Epithelial cell of proximal tubule (primary cell): ENCODE measurements at places on chromosomes 7 and 10.

DNA sequence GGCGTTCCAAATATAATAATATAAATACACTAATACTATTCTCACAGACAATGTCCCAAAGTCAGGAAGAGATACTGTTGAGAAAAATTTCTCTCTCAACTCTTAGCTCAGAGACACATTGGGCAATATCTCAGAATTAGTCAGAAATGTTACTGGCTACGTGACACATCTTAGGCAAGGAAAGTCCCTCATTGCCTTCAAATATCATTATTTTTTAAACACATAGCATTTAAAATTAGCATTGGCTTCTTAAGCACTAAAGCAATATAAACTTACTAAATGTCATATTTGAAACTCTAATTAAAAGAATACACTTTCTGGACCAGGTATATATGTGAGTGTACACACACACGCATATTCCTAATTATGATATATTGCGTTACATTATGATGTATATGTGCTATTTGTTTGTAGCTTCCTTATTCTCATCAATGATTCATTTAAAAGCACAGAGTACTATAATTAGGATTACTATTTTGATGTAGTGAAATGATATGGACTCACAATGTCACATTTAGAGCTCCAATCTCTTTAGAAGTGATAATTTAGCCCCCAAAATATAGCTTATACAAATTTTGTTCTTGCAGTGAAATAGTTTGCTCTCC, 255.8 kb downstream of the TWIST1 start:
- peak; percentile 29 for DNase-seq

GRCh38 chr7:36994456-36995112, 270.3 kb upstream of the AOAH start:
- DNase-seq, result no peak

DNA sequence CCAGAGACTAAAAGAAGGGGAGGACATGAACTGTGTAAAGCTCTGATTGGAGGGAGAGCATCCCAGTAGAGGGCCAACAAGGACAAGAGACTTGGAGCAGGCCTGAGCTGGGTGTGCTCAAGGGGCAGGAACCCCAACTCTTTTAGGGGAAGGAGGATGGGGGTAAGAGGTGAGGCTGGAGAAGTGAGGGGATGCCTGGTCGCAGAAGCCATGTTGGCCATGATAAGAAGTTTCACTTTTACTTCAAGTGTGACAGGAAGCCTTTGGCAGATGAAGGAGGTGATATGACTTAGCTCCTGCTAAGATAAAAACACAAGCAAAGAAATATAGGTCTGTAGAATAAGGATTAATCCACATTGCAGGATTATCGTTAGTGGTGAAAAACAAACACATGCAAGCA, 208.3 kb downstream of the JAZF1 start:
- no peak for DNase-seq

DNA sequence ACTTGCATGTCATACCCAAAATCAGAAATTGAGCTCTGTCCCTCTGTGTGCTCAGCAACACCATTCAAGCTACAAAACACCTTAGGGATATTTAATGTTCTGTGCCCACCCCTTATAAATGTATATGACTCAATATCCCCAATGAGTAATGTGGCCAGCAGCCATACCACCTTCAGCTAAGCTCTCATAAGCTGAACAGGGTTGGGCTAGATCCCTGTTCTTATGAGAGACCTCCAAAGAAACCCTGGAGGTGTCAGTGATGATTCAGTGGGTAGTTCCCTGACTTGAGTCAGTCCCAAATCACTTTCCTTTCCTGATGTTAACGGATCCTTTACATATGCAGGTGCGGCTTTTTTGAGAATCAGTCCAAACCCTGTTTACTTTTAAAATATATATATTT, 253.8 kb downstream of the CREB5 start:
- DNase-seq, result no peak

DNA sequence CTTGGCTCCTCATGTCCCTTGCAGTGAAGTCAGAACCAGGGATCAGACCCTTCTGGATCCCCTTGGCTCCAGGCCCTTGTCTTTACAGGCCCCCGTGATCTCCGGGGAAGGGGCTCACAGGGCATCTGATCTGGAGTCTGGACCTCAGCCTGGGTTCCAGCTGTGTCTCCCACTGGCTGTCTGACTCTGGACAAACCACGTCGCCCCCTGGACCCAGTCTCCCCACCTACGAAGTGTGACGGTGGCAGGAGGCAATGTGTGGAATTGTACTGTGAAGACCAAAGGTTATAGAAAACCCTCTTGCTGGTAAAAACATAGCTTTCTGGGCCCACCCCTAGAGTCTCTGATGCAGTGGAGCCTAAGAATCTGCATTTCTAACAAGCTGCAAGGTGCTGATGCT, 15.5 kb upstream of the C10orf71 start:
- DNase-seq, result no peak

- DNase-seq, result no peak
Measured at GRCh38 chr7:112970771-112971170, 115.9 kb downstream of the GPR85 start.

DNA sequence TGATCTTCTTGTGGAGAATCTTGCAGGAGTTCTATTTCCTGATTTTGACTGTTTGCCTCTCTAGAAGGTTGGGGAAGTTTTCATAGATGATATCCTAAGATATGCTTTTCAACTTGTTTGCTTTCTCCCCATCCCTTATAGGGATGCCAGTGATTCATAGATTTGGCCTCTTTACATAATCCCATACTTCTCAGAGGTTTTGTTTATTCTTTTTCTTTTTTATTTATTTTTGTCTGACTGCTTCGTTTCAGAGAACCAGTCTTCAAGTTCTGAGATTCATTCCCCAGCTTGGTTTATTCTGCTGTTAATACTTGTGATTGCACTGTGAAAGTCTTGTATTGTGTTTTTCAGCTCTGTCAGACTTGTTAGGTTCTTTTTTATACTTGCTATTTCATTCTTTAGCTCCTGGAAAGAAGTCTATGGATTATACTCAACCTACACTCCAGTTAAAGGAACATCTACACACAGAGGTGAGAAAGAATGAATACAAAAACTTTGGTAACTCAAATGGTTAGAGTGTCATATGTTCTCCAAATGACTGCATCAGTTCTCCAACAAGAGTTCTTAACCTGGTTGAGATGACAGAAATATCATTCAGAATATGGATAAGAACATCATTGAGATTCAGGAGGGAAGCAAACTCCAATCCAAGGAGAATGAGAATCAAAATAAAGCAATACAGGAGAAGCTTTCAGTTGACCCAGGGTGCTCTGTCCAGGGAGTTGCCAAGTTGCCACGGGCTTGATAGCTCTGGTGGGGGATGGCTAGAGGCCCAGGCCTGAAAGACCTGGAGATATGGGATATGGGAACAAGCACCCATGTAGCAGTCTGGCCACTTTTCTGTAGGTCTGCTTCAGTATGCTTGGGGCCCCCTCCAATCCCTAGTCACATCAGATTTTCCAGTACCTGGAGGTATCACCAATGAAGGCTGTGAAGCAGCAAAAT, 150.3 kb downstream of the AHR start:
- no peak for DNase-seq

DNA sequence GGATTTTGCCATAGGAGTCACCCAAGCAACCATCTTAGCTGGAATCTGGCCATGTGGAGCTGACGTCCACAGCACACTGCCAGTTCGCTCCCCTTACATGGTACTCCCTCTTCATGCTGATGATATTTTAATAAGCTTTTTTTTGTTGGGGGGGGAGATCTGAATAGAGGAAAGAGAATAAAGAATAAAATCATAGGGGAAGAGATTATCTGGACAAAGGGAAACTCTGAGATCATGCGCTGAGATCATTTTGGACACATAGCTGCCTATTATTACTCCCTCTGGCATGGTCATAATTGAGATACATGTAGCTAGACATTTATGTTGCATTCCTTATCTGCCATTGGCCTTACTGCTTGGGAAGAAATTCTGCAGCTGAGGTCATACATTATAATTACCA, 282.7 kb downstream of the HTR7 start:
- DNase-seq, result no peak

GRCh38 chr7:24508316-24508715, 64.9 kb upstream of the PALS2 start:
- no peak for DNase-seq

GRCh38 chr7:150365673-150366398, 2.8 kb upstream of the REPIN1 start:
- no peak for DNase-seq

DNA sequence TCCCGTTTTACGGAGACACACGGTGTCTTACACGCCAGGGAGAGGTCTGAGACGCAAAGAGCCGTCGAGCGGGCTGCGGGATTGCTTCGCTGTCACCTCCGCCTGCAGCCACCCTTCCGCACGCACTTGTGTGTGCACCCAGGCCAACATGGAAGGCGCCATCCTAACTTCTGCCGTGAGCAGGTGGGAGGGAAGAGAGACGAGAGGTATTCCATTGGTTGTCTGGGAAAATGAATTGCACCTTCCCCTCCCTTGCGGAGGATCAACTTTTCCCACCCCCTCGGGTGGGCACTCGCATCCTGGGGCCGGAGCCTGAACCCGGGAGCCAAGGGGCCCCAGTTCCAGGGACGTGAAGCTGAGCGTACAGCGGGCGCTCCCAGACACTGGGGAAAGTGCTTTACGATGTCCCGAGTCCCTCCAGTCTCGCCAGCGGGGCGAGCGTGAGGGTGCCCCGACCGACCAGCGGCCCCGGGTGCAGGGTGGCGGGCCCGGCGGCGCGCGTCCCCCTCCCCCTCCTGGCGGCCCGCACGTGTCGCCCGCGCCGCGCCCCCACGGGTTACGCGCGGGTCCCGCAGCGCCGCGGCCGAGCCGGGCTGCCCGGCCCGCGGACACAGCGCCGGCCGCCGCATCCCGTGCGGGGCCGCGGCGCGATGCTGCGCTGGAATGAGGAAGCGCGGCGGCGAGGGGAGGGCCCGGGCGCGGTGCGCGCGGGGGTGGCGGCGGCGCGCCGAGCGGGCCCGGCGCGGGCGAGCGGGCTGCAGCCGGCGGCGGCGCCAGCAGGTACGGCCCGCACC, 984 bp upstream of the IKZF1 start:
- no peak for DNase-seq

GRCh38 chr10:101071885-101072433, 10.2 kb downstream of the KAZALD1 start:
- no peak for DNase-seq

DNA sequence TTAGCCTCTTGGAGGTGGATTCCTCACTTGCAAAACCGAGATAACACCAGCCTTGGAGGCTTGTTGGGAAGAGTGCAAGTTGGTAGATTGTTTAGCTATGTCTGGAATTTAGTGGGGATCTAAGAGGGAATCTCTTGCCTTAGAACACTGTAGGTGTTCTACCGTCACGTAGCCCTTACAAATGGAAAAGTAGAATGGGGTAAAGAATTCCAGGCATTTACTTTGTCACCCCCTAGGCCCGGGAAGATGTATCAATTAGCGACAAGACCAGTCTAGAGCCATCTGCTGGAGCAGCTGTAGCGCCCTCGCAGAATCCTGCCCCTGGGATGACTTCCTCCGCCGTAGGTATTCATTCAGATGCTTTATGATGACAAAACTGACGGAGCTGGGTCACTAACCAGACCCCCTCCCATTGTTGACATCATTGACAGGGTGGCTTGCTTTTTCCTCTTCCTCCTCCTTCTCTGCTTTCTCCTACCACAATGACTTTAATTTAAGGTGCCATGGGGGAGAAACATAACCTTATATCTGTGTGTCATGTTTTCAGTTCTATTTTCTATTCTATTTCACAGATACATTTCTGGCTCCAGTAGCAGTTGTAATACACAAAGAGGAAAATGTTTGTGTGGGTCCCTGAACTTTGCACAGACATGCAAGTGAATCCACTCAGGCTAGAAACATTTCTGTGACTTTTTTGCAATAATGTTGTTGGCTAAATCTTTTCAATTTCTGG, 262.6 kb upstream of the LYZL1 start:
- no peak for DNase-seq

GRCh38 chr10:10804998-10805740, 212.5 kb upstream of the CELF2 start:
- DNase-seq, result no peak

DNA sequence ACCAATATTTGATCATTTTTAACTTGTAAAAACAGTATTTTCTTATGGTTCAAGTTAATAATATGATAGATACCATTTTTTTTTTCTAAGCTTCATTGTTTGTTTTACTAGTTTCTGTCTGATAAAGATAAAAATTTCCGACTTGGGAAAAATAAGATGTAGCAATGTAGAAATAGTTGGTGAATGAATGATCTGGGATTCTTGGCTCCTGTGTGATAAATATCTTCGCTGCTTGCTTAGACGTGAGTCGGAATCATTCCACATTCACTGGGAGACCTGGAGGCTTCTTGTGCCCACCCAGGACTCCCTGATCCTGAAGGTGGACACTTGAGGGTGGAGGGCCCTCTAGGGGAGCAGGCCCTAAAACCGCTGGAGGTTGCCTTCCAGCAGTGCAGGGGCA, 47.9 kb downstream of the EXOC4 start:
- DNase-seq, result no peak

- no peak for DNase-seq
Measured at GRCh38 chr7:15068324-15068723, 165.8 kb upstream of the DGKB start.

GRCh38 chr7:38658921-38659320, 27.7 kb upstream of the AMPH start:
- no peak for DNase-seq

GRCh38 chr10:5888843-5889623, 660 bp downstream of the ANKRD16 start:
- no peak for DNase-seq

- no peak for DNase-seq
Measured at GRCh38 chr7:151695951-151696541, 176.4 kb upstream of the RHEB start.

DNA sequence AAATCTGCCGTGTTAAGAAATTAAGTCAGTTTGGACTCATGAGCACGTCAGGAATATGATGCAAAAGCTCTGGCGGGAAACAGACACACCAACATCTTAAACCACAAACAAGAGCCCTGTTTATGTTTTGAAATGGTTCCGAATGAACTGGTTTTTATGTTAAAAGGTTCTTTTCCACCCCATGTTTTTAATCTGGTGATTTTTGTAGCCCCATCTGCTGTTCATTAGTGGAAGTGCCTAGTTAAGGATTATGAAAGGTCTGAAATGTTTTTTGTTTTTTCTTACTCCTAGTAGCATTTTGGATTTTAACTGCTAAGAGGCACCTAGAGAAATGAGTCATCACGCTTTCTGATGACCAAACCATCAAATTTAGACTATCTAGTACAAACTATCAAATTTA, 404.1 kb upstream of the MKI67 start:
- no peak for DNase-seq

GRCh38 chr7:133003052-133003910, 78.6 kb downstream of the CHCHD3 start:
- no peak for DNase-seq

- no peak for DNase-seq
Measured at GRCh38 chr10:11156480-11156879, 138.8 kb downstream of the CELF2 start.
